ENCODE measurements at places on chromosomes 3 and 15.

DNA sequence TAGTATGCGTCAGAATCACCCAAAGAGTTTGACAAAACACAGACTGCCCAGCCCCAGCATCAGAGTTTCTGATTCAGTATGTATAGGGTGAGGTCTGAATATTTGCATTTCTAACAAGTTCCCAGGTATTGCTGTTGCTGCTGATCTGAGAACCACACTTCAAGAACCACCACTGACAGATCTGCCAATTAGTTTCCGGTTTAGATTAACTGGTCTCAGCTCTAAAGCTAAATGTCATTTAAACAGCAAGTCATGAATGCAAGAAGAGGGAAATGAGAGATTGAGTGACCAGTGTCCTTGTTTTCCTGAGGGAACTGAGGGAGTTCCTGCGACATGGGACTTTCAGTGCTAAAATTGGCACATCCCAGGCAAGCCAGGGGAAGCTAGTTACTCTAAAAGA, 305.0 kb downstream of the ZNF385D start:
- no peak for DNase-seq

DNA sequence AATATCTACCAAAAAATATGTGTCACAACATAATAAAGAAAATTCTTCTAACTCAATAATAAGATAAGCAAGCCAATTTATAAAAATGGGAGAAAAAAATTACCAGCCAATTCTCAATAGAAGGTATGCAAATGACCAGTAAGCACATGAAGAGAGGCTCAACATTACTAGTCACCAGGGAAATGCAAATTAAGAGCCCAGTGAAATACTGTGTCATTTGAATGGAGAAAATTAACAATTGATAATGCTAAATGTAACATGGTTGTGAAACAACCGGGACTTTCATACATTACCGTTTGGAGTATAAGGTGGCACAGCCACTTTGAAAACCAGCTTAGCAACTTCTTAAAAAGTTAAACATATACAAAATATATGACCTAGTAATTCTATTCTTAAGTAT, 460.7 kb downstream of the IGSF11 start:
- no peak for DNase-seq

- no peak for DNase-seq
Observed at GRCh38 chr3:50170689-50171088, 15.6 kb downstream of the SEMA3F start.

- DNase-seq, result no peak
Observed at GRCh38 chr3:62625268-62625667, 249.9 kb downstream of the CADPS start.

DNA sequence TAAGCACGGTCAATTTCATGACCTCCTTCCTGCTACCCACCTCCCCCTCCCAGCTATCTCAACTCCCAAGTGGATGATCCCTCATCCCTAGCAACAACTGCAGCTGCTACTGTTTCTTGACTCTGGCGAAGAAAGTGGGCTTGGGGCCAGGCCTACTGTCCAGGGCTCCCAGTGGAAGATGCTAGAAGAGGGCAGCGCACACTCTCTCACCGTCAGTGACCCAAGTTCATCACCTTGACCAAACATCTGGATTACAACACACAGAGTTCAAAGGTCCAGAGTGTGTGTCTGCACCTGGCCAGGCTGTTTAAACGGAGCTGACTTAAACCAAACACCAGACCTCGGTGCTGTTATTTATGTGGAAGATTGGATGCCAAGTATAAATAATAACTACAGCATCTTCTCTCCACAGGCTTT, 385.6 kb downstream of the SHQ1 start:
- DNase-seq, result no peak

DNA sequence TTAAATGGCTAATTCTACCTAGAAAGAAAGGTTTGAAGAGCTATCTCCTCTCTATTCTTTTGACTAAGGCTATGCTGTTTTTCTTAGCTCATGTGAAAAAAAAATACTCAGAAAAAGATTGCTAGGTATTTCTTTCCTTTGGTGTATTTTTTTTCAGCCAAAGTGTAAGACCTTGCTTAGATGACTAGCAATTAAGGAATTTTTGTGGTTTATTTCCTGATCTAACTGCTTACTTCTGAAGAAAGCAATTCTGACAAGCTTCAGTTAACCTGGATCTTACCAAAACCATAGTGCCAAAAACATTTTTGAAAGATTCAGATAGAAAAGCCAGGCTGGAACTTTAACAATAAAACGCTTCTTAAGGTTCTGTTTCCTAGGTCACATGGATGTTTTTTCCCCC, 315.6 kb downstream of the SOX2 start:
- no peak for DNase-seq

- no peak for DNase-seq
Observed at GRCh38 chr3:94776401-94776915, 713.6 kb downstream of the NSUN3 start.

GRCh38 chr15:95590533-95591044, 739.9 kb upstream of the NR2F2 start:
- DNase-seq, result no peak

DNA sequence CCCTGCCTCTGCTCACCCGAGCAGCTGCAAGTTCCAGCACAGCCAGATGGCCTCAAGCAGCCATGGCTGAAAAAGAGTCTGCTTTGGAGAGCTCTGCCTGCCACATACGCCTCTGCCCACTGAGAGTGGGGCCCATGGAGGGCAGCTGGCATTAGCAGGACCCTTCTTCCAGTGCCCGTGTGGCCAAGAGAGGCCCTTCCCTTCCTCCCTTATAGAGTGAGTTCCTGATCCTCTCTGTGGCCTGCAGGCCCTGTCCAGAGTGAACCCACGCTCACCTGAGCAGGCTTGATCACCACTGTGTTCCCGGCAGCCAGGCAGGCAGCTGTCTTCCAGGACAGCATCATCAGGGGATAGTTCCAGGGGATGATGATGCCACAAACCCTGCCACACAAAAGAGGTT, 41.4 kb upstream of the SLC41A3 start:
- no peak for DNase-seq
